ENCODE measurements at places on chromosomes 5 and 9. TPM values are rescaled to one million over a fixed set of nuclear protein-coding genes. Genes with fewer than 3 reads are reported as not detected.

DNA sequence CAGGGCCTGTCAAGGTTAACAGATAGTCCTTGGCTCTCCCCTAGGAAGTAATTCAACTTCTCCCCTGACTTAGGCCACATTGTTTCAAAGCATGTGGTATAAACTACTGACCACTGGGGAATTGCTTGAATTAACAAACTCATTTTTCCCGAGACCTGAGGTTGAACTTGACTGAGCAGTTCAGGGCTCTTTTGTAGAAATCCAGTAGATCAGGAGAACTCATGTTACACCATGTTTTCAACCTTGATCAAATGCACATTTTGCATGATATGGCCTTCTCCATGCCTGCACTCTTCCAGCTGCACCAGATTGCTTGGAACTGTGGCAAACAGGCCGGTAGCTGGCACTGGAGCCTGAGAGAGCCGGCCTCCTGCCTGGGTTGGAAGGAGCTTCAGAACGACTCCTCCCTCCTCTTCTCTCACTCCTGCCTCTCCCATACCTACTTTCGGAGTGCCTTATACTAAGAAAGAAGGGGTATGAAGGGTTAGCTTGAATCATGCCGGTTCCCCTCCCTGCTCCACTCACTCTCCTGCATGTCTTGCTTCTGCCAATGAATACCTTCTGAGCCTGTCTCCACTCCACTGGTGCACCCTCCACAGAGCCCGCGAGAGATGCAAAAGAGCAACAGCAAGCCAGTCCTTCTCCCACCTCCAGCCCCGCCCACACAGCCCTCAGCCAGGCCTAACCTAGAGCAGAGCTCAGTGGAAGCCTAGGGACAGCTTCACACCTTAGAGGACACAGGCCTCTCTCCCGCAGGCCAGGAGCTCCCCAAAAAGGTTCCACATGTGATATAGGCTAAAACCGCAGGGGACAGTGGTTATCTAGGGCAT is 159.4 kb downstream of the MACROH2A1 start:
- H3K4me1 ChIP-seq: no peaks in the 10 kb centered on the region
- H3K4me3 ChIP-seq: no peak overlapping the region
- no peaks in the 10 kb centered on the region for H3K27me3 ChIP-seq
- no peak overlapping the region for H3K27ac ChIP-seq
- DNase-seq: no peak
- H3K36me3 ChIP-seq: no peaks in the 10 kb centered on the region

- no peaks in the 10 kb centered on the region for H3K36me3 ChIP-seq
- DNase-seq: no peak
- no peaks in the 10 kb centered on the region for H3K27me3 ChIP-seq
- H3K27ac ChIP-seq: no peak overlapping the region
- H3K4me3 ChIP-seq: no peak overlapping the region
Measured at GRCh38 chr9:74444369-74444768, 52.8 kb upstream of the RORB start.

GRCh38 chr5:10248378-10249260 is 1.1 kb downstream of the ATPSCKMT start:
- H3K4me1 ChIP-seq: peaks cover 7% of the 10 kb centered on the region
- peak overlapping the region; percentile 94 for H3K4me3 ChIP-seq
- H3K36me3 ChIP-seq: peaks cover 5% of the 10 kb centered on the region

GRCh38 chr9:2158111-2158610 is 143.0 kb downstream of the SMARCA2 start:
- peak; percentile 39 for DNase-seq
- peaks cover 8% of the 10 kb centered on the region for H3K4me1 ChIP-seq
- peak overlapping the region; percentile 75 for H3K27ac ChIP-seq
- peaks cover 14% of the 10 kb centered on the region for H3K36me3 ChIP-seq
- no peaks in the 10 kb centered on the region for H3K27me3 ChIP-seq
- H3K4me3 ChIP-seq: peak overlapping the region; percentile 79

GRCh38 chr9:126435105-126435504 is 108.5 kb downstream of the MVB12B start:
- H3K36me3 ChIP-seq: no peaks in the 10 kb centered on the region
- H3K27me3 ChIP-seq: peaks cover 2% of the 10 kb centered on the region
- no peak overlapping the region for H3K4me3 ChIP-seq
- no peak for DNase-seq

The GPR150 gene
- total RNA-seq: 1.3 TPM

DNA sequence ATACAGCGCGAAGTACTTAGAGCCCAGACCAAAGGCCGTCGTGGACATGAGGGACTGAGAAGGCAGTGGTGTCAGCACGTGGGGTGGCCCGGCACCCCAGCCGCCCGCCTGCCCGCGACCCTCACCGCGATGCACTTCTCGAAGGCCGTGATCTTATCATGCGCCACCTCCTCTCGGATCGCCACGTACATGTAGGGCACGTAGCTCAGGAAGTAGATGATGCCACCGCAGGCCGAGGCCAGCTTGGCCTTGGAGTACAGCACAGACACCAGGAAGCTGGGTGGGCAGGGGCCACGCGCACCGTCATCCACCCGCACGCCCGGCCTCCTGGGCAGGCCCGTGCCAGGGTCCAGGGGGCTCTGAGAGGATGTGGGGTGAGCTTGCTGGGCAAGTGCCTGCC is 11.0 kb downstream of the ABCA2 start:
- H3K27ac ChIP-seq: no peak overlapping the region
- no peaks in the 10 kb centered on the region for H3K36me3 ChIP-seq
- no peak overlapping the region for H3K4me3 ChIP-seq
- H3K27me3 ChIP-seq: no peaks in the 10 kb centered on the region
- DNase-seq: no peak

DNA sequence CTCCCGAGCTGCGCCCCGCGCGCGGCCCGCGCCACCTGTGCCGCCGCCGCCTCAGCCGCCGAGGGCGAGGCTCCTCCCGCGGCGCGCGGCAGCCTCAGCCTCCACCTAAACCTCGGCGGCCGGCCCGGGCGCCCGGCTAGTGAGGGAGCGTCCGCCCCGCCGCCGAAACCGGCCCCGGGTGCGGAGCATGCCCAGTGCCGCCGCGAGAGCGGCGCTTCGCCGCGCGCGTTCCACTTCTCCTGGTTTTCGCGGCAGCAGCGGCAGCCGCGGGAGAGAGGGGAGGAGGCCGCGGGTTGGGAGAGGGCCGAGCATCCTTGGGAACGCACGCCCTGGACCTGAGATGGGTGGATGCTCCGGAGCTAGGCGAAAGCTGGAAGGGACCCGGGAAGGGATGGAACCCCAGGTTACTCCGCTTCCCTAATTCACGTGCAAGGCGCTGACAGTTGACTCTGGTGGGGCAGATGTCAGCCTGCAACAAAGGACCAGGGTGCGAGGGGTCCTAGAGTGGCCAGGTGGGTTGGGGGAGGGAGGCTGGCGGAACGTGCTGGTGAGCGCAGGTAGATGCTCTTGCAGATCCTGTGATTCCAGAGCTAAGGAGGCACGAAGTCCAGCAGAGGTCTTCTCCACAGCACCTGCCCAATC is at the start of gene CTNND2:
CTNND2 (minus strand) TSS at position 182 of the 642 bp plus-strand sequence. CDS start 593 bp downstream, outside the sequence.
- no peak within 1 kb of the TSS for H3K4me3 ChIP-seq
- H3K4me1 ChIP-seq: no peaks in the 10 kb centered on the region
- H3K27ac ChIP-seq: no peak within 1 kb of the TSS
- H3K27me3 ChIP-seq: peaks cover 6% of the 10 kb centered on the region
- no peaks in the 10 kb centered on the region for H3K36me3 ChIP-seq

The PRR16 gene
- not detected for total RNA-seq

GRCh38 chr5:50580506-50580905 is 85.9 kb upstream of the PARP8 start:
- H3K36me3 ChIP-seq: no peaks in the 10 kb centered on the region
- no peak overlapping the region for H3K27ac ChIP-seq
- no peaks in the 10 kb centered on the region for H3K27me3 ChIP-seq
- DNase-seq: no peak
- H3K4me3 ChIP-seq: no peak overlapping the region
